ENCODE measurements at places on chromosomes 1 and 21.

GRCh38 chr1:162690672-162691434 lies 58.6 kb downstream of the DDR2 start:
- peak; percentile 8 for DNase-seq

- DNase-seq, result no peak
Measured at GRCh38 chr1:204435872-204436271, 24.3 kb upstream of the PPP1R15B start.

DNA sequence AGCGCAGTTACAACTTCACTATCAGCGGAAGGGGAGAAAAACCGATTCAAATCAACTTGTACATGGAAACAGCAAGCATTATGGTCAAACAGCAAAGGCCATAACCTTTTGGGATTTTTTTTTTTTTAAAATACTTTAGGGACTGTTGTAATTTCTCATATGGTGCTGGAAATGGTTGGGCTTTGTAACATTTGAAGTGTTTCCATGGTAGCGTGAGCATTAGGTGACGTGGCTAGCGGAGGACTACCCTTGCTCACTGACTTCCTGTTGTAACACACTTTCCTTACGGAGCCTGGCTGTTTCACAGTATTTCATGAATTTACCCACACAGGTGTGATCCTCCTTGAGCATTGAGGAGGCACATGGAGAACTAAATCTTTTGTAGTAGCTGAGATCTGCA lies 269.5 kb downstream of the TM2D1 start:
- DNase-seq, result no peak

DNA sequence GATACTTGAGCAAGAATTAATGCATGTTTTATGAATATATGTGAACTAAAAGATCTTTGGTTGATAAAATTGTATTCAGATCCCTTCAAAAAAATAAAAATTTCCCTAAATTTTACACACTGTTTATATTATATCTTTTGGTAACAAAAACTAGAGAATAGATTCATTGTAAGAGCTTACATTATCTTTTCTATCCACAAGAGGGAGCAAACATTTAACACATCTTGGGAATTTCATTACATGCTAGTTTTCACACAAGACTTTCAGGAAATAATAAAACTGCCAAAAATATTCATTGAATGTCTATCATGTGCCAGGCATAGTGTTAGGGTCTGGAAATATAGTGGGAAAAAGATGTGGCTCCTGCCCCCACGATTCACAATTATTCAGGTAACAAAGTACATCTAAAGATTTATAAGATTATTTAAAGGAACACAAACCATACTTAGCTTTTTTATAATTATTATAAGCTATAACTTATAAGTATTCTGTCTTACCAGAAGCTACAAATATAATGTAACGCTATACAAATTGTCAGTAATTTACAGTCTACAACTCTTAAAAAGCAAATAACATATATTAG lies 30.6 kb downstream of the FAF1 start:
- DNase-seq, result peak; percentile 67

- DNase-seq, result no peak
Measured at GRCh38 chr1:156111355-156111962, 3.1 kb upstream of the LMNA start.

DNA sequence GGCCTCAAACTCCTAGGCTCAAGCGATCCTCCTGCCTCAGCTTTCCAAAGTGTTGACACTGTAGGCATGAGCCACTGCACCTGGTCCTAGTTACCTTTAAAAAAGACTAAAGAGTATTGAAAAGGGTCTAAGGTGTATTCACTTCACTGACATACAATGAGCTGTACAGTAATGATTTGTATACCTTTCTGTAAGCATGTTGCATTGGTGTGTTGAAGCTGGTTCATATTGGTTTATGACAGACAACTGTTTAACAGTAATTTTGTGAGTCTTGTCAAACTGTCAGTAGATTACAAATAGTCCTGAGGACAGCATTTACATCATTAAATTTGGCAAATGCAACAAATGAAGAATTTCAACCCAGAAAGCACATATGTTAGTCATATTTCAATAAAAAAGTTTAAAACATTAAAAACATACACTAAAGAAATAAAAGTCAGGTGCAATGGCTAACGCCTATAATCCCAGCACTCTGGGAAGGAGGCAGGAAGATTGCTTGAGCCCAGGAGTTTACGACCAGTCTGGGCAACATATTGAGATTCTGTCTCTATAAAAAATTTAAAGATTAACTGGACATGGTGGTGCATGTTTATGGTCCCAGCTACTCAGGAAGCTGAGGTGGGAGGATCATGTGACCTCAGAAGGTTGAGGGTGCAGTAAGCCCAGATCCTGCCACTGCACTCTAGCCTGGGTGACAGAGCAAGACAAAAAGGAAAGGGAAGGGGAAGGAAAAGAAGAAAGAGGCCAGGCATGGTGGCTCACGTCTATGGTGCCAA lies 88.3 kb upstream of the HP1BP3 start:
- no peak for DNase-seq

- DNase-seq, result no peak
Measured at GRCh38 chr1:195761104-195761503, 847.1 kb downstream of the KCNT2 start.

- no peak for DNase-seq
Measured at GRCh38 chr1:30034627-30035521, 688.5 kb downstream of the MATN1 start.

- DNase-seq, result no peak
Measured at GRCh38 chr1:109060707-109061106, 15.1 kb downstream of the TAF13 start.

GRCh38 chr21:28148400-28149064 lies 844.1 kb downstream of the LTN1 start:
- DNase-seq, result peak; percentile 2

DNA sequence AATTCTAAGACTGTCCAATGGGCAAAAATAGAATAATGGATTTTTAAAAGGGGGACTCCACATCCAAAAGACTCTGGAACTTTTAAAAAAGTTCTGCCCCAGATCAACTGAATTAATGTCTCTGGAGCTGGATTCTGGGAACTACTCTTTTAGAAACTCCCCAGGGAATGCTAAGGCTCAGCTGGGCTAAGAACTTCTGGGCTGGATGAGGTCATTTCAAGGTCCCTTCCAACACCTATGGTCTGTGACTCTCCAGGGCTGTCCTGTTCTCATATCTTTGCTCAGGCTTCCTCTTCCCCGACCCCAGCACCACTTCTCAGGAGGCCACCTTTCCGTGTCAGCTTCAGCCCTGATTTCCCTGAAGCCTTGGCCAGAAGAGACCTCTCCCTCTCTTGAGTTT lies 13.5 kb upstream of the PLA2G2C start:
- DNase-seq, result no peak

DNA sequence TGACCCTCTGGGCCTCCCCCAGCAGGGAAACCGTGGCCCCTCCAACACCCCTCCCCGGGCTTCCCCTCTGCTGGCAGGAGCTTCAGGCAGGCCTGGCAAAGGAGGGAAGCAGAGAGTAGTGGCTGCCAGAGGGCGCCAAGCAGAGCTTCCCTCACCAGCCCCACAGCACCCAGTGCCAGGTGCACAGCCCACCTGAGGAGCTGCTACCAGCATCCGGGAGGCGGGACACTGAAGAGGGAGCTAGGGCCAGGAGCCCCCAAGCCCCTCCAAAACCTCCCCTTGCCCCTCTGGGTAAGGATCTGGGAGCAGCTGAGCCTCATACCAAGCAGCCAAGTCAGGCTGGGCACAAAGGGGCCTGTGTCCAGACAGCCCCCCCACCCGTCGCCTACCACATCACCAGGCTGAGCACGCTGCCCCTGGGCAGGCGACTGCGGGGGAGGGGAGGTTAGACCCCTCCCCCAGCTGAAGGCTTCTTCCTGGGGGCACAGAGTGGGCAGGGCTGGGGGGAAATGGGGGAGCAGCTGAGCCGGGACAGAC lies 19.6 kb downstream of the CCDC24 start:
- DNase-seq, result no peak

Measured in hematopoietic multipotent progenitor cell treated with erythropoietin and hydrocortisone succinate and interleukin-3 and kit ligand, for 4 days (in vitro differentiated cells).